ENCODE measurements at places on chromosomes 6 and 20.
A peak's percentile ranks its signal among the peaks of the same experiment; 100 is the strongest.

- H3K4me3 ChIP-seq: no peak overlapping the region
- DNase-seq: no peak
- no peaks in the 10 kb centered on the region for H3K36me3 ChIP-seq
- H3K27ac ChIP-seq: no peak overlapping the region
- H3K27me3 ChIP-seq: no peaks in the 10 kb centered on the region
Measured at GRCh38 chr6:142938510-142938909, 6.5 kb downstream of the HIVEP2 start.

- no peaks in the 10 kb centered on the region for H3K4me1 ChIP-seq
- H3K4me3 ChIP-seq: no peak overlapping the region
- no peak for DNase-seq
- no peaks in the 10 kb centered on the region for H3K27me3 ChIP-seq
Measured at GRCh38 chr6:36075656-36076055, 48.0 kb downstream of the MAPK14 start.

DNA sequence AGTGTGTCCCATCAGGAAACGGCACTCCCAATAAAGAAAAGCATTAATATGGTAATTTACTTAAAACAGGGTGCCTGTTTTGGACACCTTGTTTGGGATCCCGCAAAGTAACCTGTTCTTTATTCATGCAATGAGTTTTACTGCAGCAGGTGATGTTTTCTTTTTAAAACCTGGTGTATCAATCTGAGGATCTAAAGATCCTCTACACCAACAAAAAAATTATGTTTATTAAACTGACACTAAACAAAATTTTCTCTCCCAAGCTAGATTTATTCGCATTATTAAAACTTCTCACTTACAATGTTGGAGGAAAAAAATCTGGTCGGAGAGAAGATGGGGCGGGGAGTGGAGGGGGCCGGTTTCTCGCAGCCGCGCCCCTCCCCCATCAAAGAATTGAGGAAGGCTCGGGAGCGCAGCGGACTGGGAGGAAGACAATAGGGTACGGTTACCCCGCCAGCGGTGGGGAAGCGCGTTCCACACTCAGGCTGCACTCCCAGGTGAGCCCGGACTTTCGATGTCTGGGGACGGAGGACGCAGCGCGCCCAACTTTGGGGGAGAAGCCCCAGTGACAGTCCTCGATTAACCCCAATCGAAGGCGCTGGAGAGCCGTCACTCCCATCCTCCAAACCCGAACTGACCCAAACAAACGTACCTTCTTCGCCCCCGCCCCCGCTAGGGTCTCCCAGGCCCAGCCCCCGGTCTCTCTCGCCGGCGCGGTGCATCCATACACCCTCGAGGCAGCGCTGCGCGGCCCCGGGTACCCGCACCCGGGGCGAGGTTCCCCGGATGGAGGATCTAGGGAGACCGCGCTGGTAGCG lies 1.3 kb downstream of the CD24 start:
- no peaks in the 10 kb centered on the region for H3K4me1 ChIP-seq
- peak; percentile 57 for DNase-seq
- H3K27ac ChIP-seq: peak overlapping the region; percentile 90
- H3K36me3 ChIP-seq: no peaks in the 10 kb centered on the region

DNA sequence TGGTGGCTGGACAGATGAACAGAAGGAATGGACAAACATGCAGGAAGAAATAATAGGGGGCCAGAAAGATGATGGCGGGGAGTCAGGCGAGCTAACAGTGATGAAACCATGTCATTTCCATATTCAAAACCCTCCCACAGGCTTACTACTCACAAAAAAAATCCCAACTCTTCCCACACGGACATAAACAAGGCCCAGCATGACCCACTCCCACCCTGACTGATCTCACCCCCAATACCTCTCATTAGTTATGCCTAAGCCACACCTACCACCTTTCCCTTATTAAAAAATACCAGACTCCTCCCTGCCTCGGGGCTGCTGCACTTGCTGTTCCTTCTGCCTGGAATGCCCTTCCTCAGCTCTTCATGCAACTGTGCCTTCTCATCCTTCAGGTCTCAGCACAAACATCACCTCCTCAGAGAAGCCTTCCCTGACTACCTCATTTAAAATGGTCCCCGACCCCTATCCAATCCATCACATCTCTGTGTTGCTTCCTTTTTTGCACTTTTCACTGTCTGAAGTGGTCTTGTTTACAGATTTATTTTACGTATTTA lies 145.8 kb downstream of the PREX1 start:
- H3K4me3 ChIP-seq: no peak overlapping the region
- peak overlapping the region; percentile 63 for H3K27ac ChIP-seq
- no peaks in the 10 kb centered on the region for H3K27me3 ChIP-seq
- H3K4me1 ChIP-seq: peaks cover 7% of the 10 kb centered on the region
